Muscle of arm (tissue), 14 donors: ENCODE measurements at places on chromosomes 6 and 20.
A peak's percentile ranks its signal among the peaks of the same experiment; 100 is the strongest.

GRCh38 chr20:60869087-60869486, 383.0 kb upstream of the CDH4 start:
- DNase-seq, result no peak

- no peak for DNase-seq
Observed at GRCh38 chr20:24991897-24992486, 559 bp downstream of the APMAP start.

DNA sequence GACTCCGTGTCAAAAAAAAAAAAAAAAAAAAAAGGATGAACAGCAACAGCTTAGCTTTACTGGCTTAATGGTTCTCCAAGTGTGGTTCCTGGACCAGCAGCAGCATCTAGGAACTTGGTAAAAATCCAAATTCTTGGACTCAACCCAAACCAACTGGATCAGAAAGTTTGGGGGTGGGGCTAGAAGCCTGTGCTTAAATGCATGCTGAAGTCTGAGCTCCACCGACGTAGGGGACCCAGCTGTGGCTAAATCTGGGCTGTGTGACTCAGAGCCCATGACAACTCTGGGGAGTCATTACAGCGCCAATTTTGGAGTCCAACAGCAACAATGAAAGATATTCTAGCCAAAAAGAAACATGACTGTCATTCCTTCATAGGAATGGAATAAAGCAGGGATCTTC, 13.6 kb upstream of the CHD6 start:
- DNase-seq, result no peak

DNA sequence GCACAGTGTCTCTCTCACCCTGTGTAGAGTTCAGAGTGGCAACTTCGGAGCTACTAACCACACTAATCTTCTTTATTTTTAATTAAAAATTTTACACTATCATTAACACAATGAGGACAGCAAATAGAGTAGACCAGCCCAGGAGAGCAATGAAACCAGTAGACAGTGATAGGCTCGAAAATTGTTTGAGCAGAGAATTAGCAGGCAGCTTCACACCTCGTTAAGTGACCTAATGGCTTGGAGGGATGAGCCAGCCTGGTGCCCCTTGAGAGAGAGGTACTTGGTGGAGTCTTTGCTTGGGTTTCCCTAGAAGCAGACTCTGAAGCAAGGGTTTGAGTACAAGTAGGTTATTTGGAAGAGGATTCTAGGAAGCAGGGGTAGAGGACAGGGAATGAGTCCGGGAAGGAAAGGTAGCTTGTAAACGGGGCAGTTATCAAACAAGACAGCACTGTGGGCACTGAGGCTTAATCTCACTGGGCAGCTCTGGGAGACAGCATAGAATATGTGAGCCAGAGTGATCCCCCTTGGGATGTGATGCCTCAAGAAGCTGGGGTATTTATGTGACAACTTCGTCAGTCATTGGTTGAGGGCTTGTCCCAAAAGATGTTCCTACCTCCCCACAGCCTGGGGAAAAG, 146.1 kb downstream of the PCSK2 start:
- no peak for DNase-seq

DNA sequence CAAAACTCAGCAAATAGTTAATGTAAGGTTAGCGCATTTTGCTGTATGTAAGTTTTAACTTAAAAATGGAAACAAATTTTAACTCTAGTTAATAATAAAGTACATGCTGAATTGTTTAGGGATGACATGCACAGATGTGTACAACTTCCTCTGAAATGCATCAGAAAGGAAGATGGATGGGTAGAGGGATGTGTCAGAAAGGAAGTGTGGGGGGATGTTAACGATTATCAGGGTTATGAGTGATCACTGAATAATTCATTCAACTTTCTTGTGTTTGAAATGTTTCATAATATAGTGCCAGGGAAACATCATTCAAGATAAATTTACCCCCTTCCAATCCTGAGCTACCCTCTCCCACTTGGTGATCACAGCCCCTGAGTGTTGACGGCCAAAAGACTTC, 87.6 kb downstream of the FOXA2 start:
- DNase-seq, result no peak

DNA sequence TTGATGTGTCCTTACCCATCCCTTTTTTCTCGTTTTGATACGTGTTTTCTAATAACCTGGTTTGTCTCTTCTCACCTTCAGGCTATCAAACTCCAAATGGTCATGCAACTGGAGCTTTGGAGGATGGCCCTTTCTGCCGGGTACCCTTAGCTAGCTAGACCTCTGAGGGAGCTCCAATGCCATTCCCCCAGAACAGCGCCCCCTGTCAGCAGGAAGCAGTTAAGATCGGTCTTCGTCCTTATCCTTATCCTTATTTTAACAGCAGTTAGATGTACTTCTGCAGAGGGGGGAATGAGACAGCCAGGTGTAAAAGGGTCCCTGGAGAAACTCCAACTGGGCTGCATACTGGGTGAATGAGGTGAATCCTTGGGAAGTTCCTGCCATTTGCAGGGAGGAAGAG, 37.2 kb downstream of the SEL1L2 start:
- no peak for DNase-seq

DNA sequence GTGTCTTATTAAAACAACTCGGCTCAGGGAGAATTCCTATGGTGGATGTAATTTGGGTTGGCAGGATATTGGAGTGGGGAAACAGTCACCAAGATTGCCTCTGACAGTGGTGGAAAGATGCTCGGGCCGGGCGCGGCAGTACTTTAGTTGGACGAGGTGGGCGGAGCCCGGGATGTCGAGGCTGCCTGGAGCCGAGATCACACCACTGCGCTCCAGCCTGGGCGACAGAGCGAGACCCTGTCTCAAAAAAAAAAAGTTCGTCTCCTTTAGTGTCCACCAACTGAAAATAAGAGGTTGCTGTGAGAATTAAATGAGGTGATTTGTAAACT, 621 bp downstream of the NOL7 start:
- no peak for DNase-seq

DNA sequence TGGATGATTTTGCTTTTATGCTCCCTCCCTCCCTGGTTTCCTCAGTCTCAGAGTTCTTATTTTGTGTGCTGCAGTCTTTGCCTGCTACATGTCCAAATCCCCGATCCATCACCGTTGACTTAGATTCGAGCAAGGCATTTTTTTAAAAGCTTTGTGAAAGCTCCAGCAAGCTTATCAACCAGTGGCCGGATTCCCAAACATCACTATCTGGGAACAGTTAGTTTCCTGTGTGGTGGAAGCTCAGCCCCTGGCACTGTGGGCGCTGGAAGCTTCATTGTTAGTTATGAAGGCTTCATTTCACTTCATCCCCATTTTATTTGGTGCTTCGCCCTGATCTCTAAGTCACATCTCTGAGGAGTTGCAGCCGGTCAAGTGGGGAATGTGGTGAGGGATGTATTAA, 44.7 kb downstream of the DEK start:
- no peak for DNase-seq

- DNase-seq, result no peak
Observed at GRCh38 chr6:47240277-47240890, 69.3 kb downstream of the TNFRSF21 start.

GRCh38 chr6:33915134-33915533, 111.3 kb upstream of the MLN start:
- DNase-seq, result peak; percentile 17

DNA sequence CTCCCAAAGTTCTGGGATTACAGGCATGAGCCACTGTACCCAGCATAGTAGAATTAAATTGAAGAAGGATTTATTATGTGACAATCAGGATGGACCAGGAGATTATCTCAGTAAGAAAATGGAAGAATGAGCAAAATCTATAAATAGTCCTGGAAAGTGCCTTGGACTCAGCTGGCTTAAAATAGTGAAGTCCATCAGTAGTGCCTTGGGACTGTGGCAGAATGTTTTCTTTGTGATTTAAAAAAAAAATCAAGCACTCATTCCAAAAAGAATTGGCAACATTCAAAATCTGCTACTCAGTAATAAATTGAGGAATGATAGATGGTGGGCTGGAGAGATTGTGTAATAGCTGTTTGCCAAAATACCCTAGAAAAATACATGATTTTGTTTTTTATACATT, 37.0 kb upstream of the MAS1 start:
- DNase-seq, result no peak

DNA sequence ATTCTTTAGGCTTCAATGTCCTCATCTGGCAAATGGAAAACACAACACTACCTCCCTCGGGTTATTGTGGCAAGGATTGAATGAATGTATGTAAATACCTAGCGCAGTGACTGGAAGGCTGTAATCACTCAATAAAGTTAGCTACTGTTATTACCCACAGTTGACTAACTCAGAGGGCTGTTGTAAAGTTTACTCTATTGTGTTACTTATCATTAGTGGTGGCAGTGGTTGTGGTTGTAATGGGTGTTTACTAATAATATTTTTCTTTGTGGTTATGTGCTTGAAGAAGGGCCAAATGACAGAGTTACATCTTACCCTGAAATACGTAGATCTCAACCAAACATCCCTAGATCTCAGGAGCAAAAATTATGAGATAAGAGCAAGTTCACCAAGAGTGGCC, 42.0 kb upstream of the PXDC1 start:
- no peak for DNase-seq

- no peak for DNase-seq
Observed at GRCh38 chr6:168959696-168960095, 293.9 kb downstream of the THBS2 start.

DNA sequence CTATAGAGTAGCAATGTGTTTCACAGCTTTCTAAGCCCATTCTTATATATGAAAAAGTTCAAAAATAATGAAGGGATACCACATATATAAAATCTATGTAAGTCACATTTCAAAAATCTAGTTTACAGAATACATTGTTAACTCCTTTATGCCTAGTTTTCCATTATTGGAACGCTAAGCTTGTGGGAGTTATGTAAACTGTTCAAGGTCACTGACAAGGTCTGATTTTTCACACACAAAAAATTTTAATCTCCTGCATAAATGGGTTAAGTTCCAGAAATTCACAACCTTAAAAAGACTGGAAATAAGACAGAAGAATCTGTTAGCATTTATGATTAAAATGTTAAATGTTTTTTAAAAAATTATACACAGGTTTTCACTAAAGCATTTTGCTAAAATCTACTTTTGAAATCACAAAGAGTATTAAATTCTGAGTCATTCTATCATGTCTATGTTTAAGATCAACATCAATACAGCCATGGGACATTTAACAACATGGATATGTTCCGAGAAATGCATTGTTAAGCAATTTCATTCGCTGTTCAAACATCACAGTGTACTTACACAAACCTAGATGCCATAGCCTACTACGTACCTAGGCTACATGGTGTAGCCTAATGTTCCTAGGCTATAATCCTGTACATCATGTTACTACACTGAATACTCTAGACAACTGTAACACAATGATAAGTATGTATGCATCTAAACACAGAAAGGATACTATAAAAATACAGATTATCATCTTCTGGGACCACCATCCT, 25.4 kb downstream of the ATG5 start:
- no peak for DNase-seq
